ENCODE measurements at places on chromosomes 1 and 21.

GRCh38 chr1:17441993-17442357 is 2.5 kb upstream of the RCC2 start:
- no peak for DNase-seq

DNA sequence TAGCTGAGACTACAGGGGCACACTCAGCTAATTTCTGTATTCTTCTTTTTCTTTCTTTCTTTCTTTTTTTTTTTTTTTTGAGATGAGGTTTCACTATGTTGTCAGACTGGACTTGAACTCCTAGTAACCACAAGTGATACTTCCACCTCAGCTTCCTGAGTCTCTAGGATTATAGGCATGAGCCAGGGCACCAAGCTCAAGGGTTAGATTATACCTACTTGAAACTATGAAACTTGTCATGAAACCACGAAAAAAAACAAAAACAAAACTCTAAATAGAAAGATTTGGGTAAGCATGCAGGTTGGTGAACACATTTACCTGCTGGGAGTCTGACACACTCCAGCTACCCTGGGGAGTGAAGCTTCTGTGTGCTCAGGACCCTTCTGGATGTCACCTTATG is 2250.4 kb downstream of the MRPL39 start:
- no peak for DNase-seq

DNA sequence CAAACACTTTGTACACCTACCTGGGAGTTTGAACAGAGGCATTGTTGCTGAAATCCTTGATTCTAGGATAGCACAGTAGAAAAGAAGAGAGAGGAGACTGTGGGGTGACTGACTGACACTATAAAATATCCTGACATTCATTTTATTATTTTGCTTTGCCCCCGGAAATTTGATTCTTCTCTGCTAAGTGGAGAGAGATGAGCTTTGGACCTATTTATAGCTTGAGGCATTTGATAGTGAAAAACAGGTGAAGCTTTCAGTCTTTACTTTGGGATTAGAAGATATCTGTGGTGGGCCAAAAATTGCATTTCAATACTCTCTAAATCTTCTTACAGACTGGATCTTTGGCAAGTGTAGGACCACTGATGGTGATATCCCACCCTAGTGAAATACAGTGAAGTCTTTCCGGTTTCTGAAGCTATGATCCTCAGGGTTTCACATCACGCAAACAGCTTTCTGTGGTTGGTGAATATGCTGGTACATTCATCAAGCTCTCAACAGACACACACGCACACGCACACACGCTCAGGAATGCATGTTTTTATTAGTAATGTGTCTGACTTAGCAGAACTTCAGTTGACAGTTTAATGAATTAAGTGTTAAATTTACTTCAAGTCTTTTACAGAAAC is at the start of gene AMPD1:
AMPD1 (minus strand) TSS at position 117 of the 629 bp plus-strand sequence; CDS start at position 42, 75 bp downstream.
- DNase-seq, result peak; percentile 29

- DNase-seq, result no peak
These were observed 235.3 kb upstream of the C1orf105 start for GRCh38 chr1:172185211-172185610.

GRCh38 chr1:65412256-65412983 is 8.0 kb upstream of the LEPR start:
- DNase-seq, result no peak

GRCh38 chr1:199290186-199290585 is 651.3 kb downstream of the PTPRC start:
- no peak for DNase-seq

DNA sequence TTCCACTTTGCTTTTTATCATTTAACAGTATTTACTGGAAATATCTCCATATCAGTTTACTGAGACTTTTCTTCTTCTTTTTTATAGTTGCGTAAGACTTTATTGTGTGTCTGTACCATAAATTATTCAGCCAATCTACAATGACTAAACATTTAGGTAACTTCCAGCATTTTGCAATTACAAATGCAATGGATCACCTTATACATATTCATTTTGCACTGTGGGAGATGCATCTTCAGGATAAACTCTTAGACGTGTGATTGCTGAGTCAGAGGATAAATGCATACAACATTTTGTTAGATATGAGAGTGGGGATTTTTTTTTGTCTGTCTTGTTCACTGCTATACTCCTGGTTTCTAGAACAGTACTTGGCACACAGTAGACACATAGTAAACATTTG is 95.7 kb upstream of the GCLM start:
- no peak for DNase-seq

DNA sequence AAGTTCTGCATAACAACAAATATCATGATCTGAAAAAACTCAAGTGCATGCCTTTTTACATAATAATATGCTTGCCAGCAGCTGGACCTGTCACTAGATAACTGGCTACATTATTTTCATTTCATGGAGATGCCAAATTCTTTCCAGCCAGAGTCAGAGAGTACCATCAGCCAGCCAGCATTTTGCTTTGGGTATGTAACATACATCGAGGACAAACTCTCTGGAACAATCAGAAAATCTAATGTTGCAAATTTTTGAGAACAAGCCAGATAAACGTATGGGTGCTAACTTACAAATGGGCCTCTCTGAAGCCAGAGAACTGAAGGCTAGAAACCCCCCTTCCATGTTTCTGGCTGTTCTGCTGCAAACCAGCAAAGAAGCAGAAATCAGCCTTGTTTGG is 76.3 kb upstream of the BACE2 start:
- no peak for DNase-seq

DNA sequence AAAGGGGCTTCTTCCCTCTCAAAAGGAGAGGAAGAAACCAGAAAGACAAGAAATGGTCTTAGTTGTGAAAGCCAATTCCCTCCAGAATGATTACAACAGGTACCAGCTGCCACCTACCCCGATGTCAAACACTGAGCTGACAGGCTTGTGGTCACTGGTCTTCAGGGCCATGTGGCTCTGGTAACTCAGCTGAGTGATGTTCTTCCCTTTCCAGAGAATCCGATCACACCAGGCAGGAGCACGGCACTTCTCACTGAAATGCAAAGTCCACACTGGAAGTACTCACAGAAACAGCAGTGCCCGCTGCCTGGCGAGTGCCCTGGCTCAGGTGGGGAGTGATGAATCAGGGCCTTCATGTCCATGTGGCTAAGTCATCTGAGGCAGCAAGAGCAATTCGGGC is 18.7 kb upstream of the MTF1 start:
- DNase-seq, result no peak

DNA sequence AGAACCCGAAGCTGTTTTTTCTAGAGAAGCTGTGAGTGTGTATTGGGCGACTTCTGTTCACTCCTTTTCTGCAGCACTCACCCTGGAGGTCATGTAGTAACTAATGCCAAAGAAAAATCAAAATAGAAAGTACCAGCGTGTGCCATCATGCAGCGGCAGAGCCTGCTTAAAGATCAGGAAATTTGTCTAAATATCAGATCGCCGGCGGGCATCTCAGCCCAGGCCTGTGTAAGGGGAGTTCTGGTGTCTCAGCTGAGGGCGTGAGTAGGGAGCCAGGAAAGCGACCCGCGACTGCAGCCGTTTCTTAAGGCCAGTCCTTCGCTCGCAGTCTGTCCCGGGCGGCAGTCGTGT is 768 bp downstream of the EDARADD start:
- no peak for DNase-seq

DNA sequence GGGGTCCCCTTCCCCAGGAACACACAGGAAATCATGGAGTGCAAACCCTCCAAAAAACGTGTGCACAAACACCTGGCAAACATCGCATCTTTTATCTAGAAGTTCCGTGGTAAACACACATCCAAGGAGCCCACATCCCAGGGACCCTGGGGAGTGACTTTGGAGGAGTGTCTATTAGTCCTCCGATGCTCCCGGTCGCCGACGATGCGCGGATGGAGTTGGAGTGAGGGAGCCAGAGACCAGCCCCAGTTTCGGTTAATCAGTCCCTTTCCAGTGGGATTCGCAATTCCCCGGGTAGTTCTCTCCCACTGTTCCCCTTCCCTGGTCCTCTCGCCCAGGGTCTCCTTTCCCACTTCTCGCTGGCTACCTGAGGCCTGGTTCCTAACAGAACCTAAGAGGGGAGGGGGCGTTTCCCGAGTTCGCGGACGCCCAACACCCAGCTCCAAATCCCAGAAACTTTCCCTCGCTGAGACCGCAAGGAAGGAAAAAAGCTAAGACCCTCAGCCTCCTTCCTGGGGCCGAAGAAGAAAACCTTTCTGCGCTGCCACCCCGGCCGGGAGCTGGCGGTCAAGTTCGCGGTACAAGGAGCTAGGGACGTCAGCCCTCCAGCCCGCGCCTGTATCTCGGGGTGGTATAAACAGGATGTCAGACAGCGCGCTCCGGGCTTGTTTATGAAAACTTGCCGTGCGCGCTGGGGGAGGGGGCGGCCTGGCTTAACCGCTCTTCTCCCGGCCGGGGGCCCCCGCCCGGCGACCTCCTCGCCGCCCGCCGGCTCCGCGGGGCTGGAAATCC is 787 bp downstream of the JAK1 start:
- no peak for DNase-seq

- no peak for DNase-seq
These were observed 75.0 kb downstream of the CD46 start for GRCh38 chr1:207826557-207827487.

All from AG09309 (cell line).